ENCODE measurements at places on chromosomes 16 and 17. TPM values are rescaled to one million over a fixed set of nuclear protein-coding genes. Genes with fewer than 3 reads are reported as not detected.

The IRF8 gene
- total RNA-seq: 0.54 TPM

The KIF2B gene
- total RNA-seq: not detected

The ITGAL gene
- total RNA-seq: 0.05 TPM

The KRTAP1-1 gene
- total RNA-seq: not detected

The CBX4 gene
- total RNA-seq: 11.7 TPM

The ACAP1 gene
- not detected for total RNA-seq

The SDR42E1 gene
- total RNA-seq: 3.7 TPM

The WSB1 gene
- 61.4 TPM for total RNA-seq

The TRPV3 gene
- total RNA-seq: not detected

The PERCC1 gene
- not detected for total RNA-seq

The IL17C gene
- 0.79 TPM for total RNA-seq

The KRTAP3-2 gene
- not detected for total RNA-seq

The CBLN1 gene
- total RNA-seq: not detected

The LGALS9 gene
- 159 TPM for total RNA-seq

The PPP1R27 gene
- not detected for total RNA-seq

The MYLK3 gene
- total RNA-seq: 1.4 TPM

The EVI2B gene
- 7.1 TPM for total RNA-seq

The EME1 gene
- 8.3 TPM for total RNA-seq

The XAF1 gene
- total RNA-seq: 51.2 TPM

Measured in mammary microvascular endothelial cell (primary cell).